ENCODE measurements at places on chromosomes 13 and 19. TPM values are rescaled to one million over a fixed set of nuclear protein-coding genes. Genes with fewer than 3 reads are reported as not detected.
A peak's percentile ranks its signal among the peaks of the same experiment; 100 is the strongest.

- no peak for DNase-seq
Measured at GRCh38 chr13:43528992-43529391, 257.8 kb downstream of the ENOX1 start.

DNA sequence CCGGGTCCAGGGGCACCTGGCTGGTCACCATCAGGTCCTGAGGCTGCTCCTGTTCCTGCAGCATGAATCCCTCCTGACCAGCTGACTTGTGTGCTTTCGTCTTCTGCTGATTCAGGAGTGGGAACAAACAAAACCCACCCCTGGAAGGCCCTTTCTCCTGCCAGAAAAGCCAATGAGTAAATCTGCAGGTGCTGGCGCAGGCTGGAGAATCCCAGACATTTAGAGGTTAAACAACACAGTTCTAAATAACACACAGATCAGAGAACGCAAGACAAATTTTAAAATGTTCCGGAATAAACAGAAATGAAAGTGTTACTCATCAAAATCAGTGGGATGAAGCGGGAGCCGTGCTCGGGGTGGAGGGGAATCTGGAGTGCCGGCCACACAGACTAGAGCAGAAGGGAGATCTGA, 60.6 kb upstream of the C13orf46 start:
- DNase-seq = no peak

DNA sequence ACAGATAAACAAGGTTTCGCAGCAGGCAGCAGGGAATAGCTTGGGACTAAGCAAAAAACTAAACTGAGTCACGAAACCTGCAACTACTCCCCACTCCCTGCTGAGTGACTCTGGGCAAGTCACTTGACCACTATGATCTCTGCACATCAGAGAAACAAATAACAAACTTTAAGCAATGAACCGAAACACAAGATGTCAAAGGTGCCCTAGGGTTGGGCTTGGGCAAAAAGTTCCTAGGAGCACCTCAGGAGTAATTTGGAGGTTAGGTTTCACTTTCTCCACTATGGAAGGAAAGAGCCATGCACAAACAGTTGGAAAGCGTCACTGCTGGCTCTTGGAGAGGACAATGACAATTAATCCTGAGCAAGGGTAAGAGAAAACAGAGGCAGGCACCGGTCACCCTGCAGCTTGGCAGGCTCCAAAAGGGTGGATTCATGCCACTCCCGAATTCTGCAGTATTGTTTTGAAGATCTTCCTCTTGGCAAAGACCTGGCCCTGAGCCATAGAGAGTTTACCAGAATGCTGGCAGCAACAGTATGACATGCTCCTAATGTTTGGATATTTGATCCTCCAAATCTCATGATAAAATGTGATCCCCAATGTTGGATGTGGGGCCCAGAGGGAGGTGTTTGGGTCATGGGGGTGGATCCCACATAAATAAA, 60.3 kb downstream of the CRYL1 start:
- DNase-seq = peak; percentile 69

- no peak for DNase-seq
Measured at GRCh38 chr19:45826934-45827333, 11.8 kb upstream of the RSPH6A start.

DNA sequence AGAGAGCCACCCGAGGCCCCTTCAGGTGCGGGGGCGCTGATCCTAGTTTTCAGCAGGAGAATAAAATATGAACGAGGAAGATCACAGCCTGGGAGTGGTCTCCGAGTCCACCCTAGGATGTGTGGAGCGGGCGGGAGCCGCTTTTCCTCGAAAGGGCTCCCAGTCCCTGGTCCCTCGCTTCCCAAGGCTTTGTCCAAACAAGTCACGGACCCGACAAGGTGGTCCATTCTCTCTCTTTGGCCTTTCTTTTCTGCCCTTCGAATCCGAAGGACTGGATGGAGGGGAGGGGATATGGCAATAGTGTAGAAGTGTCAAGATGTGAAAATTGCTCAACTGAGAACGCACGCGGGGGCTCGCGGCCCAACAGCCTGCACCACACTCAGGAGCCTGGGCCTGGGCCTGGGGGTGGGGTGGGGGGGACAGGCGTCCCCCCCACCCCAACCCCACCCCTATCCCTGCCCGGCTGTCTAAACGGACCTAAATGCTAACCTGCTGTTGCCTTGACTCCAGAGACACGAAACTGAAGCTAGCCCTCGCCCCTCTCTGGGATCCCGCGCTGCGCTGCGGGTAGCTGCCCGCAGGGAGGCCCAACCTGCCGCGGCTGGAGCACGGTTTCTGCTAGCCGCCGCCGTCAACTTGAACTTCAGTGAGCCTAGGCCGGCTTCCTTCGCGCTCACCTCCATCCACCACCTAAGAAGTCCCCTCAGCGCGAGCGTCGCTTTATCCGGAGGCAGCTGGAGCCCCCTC, 7.1 kb downstream of the ZIC2 start:
- DNase-seq = no peak

DNA sequence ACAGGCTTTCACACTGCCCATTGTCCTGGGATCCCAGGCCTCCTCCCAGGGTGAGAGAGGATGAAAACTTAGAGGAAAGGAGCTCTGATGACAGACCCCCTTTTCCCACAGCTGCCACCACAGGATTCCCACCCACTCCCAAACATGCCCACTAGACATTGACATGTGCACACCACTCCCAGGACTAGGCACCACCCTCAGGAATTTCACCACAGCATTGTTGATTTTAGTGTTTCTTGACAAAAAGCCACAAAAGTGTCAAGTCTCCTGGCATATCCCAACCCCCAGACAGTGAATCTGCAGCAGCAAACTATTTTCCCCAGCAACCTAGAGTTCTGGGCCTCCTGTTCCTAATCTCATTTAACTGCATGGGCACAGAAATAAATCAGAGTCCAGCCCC, 10.1 kb downstream of the ZNF714 start:
- no peak for DNase-seq

DNA sequence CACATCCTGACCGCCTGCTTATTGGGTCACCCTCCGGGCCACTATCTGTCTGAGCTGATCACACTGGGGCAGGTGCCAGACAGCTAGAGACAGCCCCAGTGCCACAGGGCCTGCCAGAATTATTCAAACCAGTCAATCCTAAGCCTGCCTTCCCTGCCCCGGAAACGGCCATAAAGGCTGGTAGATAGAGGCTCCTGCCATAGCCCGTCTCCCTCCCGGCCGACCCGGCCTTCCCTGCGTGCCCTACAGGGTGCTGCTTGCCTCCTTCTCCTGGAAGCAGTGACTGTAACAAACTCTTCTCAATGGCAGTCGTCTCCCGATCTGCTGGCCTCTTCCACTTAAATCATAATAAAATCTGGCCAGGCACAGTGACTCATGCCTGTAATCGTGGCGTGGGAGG, 158.6 kb upstream of the SOX1 start:
- DNase-seq = no peak

DNA sequence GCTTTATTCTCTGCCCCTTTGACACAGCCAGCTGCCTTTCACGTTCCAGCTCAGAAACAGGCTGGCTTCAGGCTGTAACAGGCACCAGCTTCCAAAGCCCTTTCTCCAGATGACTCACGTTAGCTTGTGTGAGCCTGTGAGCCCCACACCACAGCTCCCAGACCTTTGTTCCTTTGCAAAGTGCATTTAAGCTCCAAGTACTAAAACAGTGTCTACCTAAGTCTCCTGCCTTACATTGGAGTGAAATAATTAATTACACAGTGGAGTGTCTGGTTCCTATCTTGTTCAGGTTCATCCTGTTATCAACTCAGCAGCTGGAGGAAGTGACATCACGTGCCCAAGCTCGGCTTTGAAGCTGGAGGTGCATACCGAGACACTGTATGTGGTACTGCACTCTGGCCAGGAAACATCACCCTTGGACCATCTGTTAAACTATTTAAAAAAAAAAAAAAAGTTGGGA, 475.8 kb downstream of the FOXO1 start:
- DNase-seq = peak; percentile 65

DNA sequence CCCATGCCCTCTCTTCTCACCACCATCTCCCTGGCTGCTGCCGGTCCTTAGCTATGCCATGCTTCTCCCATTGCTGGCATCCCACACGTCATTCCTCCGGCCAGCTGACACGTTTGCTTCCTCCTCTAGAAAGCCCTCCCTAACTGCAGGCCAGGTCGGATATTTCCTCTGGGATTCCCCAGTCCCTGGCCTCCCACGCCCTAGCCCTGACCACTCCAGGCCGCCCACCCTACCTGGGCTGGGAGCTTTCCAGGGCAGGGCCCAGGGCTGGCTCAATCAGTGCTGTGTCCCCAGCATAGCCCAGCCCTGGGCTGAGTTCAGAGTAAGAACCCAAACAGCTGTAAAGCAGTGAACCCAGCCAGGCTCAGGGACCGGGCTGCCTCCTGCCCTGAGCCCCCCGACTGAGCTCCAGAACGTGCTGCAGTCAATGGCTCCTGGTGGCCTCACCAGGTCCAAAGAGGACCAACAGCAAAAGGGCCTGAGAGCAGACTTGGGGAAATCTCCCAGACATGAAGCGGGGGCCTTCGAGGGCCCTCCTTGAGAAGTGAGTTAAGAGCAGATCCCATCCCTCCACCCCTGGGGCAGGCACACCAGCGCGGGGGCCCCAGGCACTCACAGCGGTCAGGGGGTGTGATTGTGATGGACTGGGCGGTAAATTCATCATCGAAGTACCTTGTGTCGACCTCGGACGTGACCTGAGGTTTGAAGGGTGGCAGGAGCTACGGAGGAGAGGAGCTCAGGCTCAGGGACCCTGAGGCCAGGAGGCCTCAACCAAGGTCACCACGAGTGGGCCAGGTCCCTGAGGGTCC, 8.1 kb upstream of the CCNP start:
- DNase-seq = no peak

DNA sequence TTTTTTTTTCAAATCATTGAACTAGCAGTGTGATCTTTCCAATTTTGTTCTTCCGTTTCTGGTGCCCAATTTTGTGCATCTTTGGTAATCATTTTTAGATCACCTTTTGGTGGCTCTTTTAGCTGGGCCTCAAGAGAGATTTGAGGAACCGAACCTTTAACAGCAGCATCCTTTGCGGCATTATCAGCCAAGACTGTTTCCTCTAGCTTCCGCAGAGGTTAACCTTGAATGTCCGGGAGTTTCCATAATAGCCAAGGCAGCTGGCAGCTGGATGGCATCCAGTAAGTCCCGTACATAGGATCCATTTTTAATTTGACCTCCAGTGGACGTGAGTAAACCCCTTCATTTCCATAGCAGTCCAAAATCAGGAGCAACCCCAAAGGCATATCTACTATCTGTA, 9.6 kb downstream of the IRGC start:
- DNase-seq = no peak

GRCh38 chr13:72004784-72005374, 137.9 kb upstream of the DACH1 start:
- no peak for DNase-seq

DNA sequence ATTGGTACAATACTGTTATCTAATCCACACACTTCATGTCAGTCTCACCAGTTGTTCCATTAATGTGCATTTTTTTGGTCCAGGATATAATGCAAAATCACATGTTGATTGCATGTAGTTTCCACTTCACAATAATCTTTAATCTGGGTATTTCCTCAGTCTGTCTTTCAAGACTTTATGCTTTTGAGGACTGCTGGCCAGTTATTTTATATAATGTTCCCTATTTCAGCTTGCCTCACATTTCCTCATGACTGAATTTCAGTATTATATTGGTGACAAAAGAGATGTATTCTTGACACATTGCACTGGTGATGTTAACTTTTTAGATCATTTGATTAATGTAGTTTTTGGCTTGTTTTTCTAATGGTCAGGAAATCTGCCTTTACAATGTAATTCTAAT, 368.3 kb downstream of the IRS2 start:
- DNase-seq = no peak

DNA sequence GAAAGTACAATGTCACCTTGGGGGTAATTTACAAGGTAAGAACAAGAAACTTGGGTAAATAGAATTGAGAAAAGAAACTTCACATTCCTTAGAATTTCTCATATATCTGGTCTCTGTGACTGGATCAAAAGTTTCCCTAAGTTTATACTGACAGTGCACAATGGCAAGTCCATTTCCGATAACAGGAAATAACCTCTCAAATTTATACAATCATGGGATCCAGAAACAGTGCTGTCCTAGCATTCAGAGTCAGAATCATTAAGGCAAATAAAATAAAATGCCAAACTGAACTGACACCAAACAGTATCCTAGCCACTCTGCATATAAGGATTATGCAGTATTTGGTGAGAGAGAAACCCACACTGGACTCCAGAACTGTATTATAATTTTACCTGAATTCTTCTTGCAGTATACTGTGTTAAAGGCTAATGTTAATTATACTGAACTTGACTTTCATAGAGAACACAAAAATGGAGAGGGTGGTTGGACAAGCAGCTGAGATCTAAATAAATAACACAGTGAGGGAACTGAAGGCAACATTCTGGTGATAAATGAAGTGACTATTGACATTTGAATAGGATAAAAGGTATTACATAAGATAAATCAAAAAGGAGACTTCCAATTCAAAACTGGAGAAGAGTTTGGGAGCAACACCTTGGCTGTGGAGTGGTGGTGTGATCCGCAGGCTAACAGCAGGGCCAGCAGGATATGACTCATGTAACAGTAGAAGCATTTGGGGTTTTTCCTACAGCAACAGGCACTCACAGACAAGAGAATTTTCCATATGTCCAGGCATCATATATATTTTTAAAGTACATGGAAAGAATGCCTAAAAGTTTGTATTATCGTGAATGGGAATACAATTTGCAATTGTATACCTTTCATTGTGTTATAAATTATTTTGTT, 932.5 kb upstream of the MIR17HG start:
- DNase-seq = no peak

DNA sequence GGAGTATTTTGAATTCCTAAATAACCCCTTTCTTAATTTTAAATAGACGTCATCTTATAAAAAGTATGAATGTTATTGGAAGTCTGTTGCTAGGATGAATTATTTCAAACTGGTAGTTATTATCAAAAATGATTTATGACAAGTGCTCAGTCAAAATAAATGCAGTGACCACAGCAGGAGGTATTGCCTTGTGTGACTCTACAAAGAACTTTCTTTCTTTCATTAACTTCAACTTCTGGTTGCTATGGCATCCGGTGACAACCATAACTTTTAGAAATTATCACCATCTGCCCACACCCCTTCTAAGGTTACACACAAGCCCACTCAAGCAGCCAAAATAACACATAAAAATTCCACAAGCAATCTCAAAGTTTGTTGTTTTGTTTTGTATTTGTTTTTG, 189.9 kb downstream of the DACH1 start:
- no peak for DNase-seq

The ZNF714 gene
- 6.6 TPM for total RNA-seq

The IRGC gene
- total RNA-seq = not detected

The SHD gene
- total RNA-seq = not detected

The TMEM143 gene
- 18.0 TPM for total RNA-seq

The TRPM4 gene
- total RNA-seq = 145 TPM

The ZSCAN4 gene
- total RNA-seq = not detected

The UQCR11 gene
- total RNA-seq = 254 TPM

The ZNF728 gene
- total RNA-seq = 1.3 TPM

All from mucosa of gallbladder (tissue), 1 donor.